IgD-negative memory B cell (primary cell): ENCODE measurements at places on chromosomes 13 and 19. TPM values are rescaled to one million over a fixed set of nuclear protein-coding genes. Genes with fewer than 3 reads are reported as not detected.

The NUDT15 gene
- 9.2 TPM for polyA plus RNA-seq

The MYBPC2 gene
- polyA plus RNA-seq, result 1.3 TPM

The FKBP8 gene
- polyA plus RNA-seq, result 120 TPM

The CEACAM20 gene
- polyA plus RNA-seq, result not detected

The COL4A1 gene
- polyA plus RNA-seq, result not detected

The STXBP2 gene
- polyA plus RNA-seq, result 70.2 TPM

The MYH14 gene
- not detected for polyA plus RNA-seq

The KLK11 gene
- polyA plus RNA-seq, result not detected

The TGFBR3L gene
- not detected for polyA plus RNA-seq

The OR7C1 gene
- not detected for polyA plus RNA-seq

The PLA2G4C gene
- polyA plus RNA-seq, result 2.4 TPM

The FCGBP gene
- 0.25 TPM for polyA plus RNA-seq

The PGLYRP2 gene
- not detected for polyA plus RNA-seq

The NLRP5 gene
- not detected for polyA plus RNA-seq

The WDR88 gene
- polyA plus RNA-seq, result 0.13 TPM

The GRIK5 gene
- polyA plus RNA-seq, result not detected

The ZNF69 gene
- 2.1 TPM for polyA plus RNA-seq

The CNOT3 gene
- 15.1 TPM for polyA plus RNA-seq

The CD79A gene
- 3,141 TPM for polyA plus RNA-seq

The RASGRP4 gene
- 0.25 TPM for polyA plus RNA-seq

The ACTMAP gene
- 4.9 TPM for polyA plus RNA-seq

The CCDC70 gene
- polyA plus RNA-seq, result not detected

The TYROBP gene
- polyA plus RNA-seq, result 13.7 TPM

The PGLYRP1 gene
- polyA plus RNA-seq, result not detected

The ZNF878 gene
- not detected for polyA plus RNA-seq

The CASP14 gene
- not detected for polyA plus RNA-seq

The IQCN gene
- polyA plus RNA-seq, result 1.4 TPM

The IGFL3 gene
- not detected for polyA plus RNA-seq

The ZNF865 gene
- polyA plus RNA-seq, result 0.36 TPM

The LIM2 gene
- 0.24 TPM for polyA plus RNA-seq

The TMEM190 gene
- polyA plus RNA-seq, result not detected

The POU2F2 gene
- polyA plus RNA-seq, result 89.1 TPM

The LYPD4 gene
- polyA plus RNA-seq, result not detected

The TSKS gene
- polyA plus RNA-seq, result 0.15 TPM

The NALCN gene
- not detected for polyA plus RNA-seq

The CALR3 gene
- polyA plus RNA-seq, result not detected

The PDX1 gene
- not detected for polyA plus RNA-seq

The PDE4A gene
- 2.9 TPM for polyA plus RNA-seq

The PSG7 gene
- not detected for polyA plus RNA-seq

The PRX gene
- polyA plus RNA-seq, result 0.21 TPM

The CEACAM7 gene
- not detected for polyA plus RNA-seq

The ZNF540 gene
- polyA plus RNA-seq, result 5.1 TPM

The SHANK1 gene
- not detected for polyA plus RNA-seq

The CAPS gene
- polyA plus RNA-seq, result 3.7 TPM

The TINCR gene
- not detected for polyA plus RNA-seq

The MEIS3 gene
- polyA plus RNA-seq, result not detected
